ENCODE measurements at places on chromosomes 12 and 14.

GRCh38 chr14:71143381-71144290 is 236.4 kb downstream of the PCNX1 start:
- peak; percentile 39 for DNase-seq

DNA sequence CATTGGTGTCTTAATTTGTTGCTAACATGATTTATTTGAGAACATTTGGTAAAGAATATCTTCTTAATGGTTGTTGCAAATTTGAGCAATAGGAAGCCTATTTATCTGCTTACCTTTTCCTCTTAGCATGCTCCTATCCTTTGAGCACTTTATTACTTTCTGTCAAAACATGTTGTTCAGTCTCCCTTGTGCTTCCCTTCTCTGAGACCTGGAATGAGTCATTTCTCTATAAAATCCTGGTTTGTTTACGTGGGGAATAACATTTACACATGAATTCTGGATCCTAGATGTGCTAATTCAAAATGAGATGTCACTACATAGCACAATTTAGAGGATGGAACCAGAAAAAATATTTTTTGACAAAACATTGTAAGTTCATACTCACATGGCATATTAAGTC is 844.0 kb upstream of the LRFN5 start:
- DNase-seq: no peak

DNA sequence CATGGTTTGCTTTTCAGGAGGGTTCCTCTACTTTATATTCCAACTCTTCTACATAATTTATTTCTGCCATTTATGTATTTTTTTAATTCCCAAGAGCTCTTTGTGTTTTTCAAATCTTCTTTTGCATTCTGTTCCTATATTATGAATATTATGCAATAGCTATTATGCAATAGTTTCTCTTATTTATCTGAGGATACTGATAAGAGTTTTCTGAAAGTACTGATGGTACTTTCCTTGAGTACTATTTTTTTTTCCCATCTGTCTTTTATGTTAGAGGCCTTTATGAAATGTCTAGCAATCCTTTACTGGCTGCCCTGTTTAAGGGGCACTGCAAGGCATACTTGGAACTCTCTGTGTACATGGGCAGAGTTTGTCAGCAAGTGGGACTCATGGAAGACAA is 93.4 kb downstream of the SLC41A2 start:
- no peak for DNase-seq

DNA sequence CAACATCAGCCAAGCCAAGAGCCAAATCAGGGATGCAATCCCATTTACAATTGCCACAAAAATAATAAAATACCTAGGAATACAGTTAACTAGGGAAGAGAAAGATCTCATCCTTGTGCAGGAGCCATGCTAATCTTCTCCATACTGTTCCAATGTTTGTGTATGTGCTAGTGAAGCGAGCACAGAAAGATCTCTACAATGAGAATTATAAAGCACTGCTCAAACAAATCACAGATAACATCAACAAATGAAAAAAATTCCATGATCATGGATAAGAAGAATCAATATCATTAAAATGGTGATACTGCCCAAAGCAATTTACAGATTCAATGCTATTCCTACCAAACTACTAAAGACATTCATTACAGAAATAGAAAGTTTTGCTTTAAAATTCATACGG is 215.6 kb downstream of the FOXG1 start:
- DNase-seq: no peak

- DNase-seq: no peak
Observed at GRCh38 chr12:106745181-106745745, 29.2 kb upstream of the RIC8B start.

DNA sequence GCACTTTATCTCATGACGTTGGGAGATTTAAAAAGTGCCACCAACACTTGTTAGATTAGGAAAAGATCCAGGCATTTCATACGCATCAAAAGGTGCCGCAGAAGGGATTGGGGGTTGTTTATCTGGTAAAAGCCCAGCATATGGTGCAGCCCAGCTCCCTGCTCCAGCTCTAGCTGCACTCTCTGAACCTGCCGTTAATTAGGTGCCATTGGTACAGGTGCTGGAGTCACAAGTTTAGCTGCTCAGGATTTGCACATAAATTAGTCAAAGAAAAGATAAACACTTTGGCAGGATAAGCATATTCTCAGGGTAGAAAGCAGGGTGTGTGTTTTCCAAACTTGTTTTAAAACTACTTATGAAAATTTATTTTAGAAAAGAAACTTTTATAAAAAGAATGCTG is 932.6 kb upstream of the TMEM132C start:
- DNase-seq: no peak
